ENCODE measurements at places on chromosomes 5 and 9.

DNA sequence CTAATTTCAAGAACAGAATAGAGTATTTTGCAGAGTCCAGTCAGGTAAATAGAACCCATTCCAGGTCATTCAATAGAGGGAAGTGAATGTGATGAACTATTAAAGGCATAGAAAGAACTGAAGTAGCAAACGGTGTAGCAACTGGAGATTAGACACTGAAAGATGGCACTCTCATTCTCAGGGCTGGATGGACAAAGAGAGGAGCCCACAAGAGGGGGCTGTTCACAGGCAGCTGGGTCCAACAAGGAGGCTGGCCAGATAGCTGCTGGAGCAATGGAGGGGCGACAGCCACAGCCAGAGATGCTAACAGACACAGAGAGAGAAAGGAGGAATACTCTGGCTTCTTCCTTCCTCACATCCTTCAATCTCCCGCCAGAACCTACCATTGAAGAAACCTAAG is 93.1 kb upstream of the SMARCA2 start:
- DNase-seq, result no peak

GRCh38 chr9:34558919-34559623 is 30.5 kb downstream of the CNTFR start:
- DNase-seq, result no peak

- DNase-seq, result no peak
These were observed 175.1 kb upstream of the MSX2 start for GRCh38 chr5:174549254-174549653.

DNA sequence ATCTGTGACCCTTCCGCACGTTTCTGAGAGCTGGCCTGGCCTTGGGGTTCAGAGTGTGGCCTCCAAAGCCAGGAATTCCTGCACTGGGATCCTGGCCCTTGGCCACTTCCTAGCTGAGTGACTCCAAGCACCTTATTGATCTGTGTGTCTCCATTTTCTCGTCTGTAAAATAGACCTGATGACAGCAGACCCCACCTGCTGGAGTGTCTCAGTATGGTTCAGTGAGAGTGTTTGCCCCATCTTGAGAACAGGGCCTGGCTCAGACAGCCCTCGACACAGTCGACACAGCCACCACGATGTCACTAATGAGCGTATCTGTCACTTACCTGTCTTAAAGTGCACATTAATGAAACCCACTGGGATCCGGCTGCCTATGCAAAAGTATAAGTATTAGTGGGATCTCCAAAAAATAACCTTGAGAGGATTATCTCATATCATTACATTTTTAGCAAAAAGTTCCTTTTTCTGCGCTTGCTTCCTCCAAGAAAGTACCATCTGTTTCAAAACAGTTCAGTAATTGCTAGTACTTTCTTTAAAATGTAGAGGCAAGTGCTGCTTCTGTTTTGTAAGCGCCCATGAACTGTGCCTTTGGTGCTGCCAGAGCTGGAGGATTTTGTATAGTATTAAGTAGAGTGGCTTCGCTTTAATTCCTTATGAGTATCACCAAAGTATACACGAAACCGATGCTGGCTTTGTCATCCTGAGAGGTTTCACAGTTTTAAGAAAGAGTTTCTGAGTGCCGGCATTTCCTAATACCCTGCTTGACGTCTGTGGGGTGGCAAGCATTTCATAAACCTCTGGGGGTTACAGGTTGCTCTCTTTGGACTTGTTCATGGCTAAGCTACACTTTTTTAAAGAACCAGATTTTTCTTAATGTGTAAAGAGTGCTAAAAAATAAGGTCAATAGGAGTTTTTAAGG is 31.7 kb downstream of the UBE2QL1 start:
- DNase-seq, result no peak

DNA sequence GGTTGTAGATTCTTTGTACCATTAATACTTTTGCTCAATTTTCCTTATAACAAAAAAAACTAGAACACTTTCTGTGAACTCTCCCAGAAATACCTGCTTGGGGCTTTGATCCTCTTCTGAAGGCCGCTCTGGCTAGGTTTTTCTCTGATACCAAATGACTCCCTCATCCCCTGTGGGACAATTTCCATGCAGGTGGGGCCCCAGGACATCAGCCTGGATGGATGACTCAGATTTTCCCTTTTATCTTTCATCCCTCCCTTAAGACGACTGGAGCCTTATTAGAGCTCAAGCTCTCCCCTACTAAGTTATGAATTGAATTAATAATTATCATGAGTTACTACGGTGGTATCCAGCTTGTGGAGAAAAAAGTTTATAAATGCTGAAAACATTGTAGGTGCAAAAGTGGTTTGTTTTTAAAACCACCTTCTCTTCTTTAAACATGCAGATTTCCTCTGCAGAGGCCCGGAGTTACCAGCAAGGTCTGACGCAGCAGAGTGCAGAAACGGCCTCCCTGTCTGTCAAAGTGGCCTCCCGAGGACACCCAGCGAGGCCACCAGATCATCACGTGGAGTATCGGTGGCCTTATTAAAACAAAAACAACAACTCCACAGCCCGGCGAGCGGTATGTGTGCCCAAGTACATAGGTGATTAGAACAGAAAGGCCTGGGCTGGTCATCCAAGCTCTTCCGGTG is 50.8 kb upstream of the IRX4 start:
- DNase-seq, result no peak

- no peak for DNase-seq
These were observed 941 bp downstream of the EXD3 start for GRCh38 chr9:137421838-137422603.

- DNase-seq, result no peak
These were observed 598.2 kb upstream of the KLF4 start for GRCh38 chr9:108087781-108088180.

DNA sequence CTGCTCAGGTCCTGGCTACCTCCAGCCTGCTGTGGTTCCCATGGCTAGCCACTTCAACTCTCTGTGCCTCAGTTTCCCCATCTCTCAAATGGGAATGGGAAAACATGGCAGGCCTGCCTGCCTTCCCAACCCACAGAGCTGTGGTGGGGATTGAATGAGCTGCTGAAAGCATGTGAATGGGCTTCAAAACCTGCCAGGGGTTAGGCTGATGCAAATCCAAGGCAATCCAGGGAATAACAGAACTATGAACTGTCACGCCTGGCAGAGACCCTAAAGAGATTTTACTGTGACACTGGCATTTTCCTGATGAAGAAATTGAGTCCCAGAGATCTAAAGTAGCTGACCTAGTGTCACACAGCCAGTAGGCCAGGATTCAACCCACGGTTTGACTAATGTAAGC is 29.9 kb upstream of the TCF7 start:
- DNase-seq, result no peak

GRCh38 chr5:163106098-163106497 is 331.3 kb upstream of the CCNG1 start:
- no peak for DNase-seq

- DNase-seq, result no peak
These were observed 193.9 kb downstream of the RFK start for GRCh38 chr9:76200315-76200714.

DNA sequence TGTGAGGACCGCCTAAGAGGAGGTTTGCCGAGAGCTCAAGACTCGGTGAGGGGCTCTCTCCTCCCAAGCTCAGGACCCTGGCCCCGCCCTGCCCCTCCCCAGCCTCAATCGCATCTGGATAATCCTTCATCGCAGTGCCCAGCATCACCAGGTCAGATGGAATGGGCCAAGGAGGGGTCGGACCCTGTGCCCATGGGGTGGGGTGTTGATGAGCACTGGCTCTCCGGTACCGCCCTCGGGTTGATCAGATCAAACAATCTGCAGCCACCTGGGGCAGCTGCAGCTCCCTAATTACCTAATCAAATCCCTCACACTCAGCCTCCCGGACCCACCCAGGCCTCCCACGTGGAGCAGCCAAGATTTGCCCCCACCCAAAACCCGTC is 24.4 kb upstream of the TDRD7 start:
- no peak for DNase-seq

DNA sequence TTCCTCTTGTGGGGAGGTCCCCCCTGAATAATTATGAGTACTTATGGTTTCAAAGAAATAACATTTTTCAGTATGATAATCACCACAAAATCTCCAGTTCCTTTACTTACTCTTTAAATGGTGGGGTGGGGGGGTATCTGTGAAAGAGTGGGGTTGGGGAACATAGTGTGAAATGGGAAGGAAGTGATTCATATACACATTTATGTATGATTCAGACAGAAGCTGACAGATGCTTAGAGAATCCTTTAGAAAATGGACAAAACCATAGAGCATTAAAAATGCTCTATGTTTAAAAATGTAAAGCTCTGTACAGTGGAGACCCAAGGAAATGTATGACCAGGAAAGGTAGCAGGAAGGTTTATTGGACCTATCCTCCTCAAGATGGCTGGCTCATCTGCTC is 267.5 kb upstream of the GRIA1 start:
- no peak for DNase-seq

DNA sequence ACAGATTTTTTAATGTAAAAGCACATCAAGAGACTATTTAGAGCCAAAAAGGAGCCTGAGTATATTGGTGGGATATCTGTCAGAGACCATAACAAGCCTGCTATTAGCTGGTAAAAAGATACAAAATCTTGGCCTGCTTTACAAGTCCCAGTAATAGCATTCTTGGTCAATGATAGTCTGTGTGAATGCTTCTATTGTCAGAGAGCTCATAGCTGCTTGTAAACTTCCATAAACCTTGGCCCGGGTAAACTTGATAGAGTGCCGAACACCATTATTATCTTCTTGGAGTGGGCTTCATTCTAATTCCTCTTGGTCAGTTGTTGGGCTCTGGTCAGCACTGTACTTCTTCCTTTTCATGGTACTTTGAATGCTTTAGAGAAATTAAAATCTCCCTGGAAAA is 64.0 kb downstream of the UBAP1 start:
- DNase-seq, result no peak

- no peak for DNase-seq
These were observed 654.3 kb downstream of the ANXA1 start for GRCh38 chr9:73805853-73806458.

GRCh38 chr9:18122171-18122570 is 351.8 kb upstream of the ADAMTSL1 start:
- DNase-seq, result no peak

DNA sequence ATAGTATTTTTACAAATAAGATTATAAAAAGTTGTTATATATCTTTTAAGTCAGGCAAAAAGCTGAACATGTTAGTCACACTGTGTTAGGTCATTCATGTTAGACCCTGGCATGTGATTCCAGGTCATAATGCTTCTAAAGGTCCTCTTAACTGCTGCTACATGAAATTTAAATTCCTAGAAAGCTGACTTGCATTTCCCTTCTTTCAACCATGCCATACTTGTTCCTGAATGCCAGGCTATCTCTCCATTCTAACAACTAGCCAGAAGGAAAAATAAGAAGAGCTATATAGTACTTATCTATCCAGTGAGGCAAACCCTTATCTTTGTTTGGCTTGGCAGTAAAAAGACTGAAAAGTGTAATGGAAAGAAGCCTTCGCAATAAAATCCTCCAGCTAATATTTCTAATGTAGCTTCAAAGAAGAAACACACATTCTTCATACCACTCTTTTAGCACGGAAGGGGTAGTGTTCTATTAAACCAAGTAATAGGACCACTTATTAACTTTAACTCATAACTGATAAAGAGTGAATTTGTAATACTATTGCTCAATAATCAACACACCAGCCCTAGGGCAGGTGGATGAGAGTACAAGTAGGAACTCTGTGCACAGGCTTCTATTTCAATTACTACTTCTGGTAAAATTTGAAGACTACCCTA is 310.2 kb downstream of the PDE4D start:
- DNase-seq, result no peak

DNA sequence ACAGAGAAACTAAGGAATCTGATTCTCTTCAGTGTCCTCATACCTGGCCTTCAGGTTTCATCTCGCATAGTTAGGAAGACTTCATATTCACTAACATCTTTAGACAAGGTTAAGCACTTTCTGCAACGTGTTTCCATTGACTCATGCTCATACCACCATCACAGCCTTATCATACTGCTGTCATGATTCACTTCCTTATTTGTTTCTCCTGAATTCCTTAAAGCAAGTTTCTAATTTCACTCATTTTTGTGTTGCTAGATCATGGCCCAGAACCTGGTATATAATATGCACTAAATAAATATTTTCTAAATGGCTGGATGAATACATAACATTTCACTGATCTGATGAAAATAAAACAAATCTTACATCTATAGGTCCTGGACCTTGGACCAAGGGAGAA is 472.9 kb downstream of the PRELID2 start:
- DNase-seq, result no peak

DNA sequence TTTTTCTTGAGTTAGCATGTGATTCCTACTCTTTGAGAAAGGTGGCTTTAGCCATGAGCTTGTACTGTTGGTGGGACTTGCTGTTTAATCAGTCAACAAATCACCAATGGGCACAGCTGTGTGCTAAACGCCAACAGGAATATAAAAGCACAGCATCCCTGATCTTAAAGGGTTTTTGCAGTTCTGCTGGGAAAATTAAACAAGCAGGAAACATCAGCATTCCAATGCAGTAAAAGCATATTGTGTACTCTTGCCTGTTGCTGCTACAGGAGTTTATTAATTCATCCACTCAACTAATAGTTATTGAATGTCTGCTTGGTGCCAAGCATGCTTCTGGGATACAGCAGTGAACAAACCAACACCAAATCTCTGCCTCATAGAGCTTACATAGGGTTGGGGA is 27.4 kb upstream of the F2RL1 start:
- DNase-seq, result no peak

DNA sequence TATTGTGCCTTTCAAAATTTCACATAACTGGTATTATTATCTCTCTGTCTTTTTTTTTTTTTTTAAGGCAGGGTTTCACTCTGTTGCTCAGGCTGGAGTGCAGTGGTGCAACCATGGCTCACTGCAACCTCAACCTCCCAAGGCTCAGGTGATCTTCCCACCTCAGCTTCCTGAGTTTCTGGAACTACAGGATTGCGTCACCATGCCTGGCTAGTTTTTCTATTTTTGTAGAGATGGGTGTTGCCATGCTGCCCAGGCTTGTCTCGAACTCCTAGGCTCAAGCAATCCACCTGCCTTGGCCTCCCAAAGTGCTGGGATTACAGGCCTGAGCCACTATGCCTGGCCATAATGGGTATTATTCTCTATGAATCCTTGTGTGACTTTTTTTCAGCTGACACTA is 402.3 kb upstream of the SMARCA2 start:
- DNase-seq, result no peak

DNA sequence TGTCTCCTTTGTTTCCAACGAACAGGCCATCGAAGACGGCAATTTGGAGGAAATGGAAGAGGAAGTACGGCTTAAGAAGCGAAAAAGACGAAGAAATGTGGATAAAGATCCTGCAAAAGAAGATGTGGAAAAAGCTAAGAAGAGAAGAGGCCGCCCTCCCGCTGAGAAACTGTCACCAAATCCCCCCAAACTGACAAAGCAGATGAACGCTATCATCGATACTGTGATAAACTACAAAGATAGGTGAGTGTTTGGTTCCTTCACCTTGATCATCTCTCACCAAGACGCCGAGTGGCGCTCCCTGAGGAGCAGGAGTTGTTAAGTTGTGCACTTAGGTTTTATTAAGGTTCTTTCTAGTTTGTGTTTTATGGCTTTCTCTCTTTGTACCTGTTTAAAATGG is 146.5 kb downstream of the SMARCA2 start:
- DNase-seq, result no peak

GRCh38 chr5:180391276-180391675 is 38.1 kb upstream of the GFPT2 start:
- no peak for DNase-seq

GRCh38 chr9:137556069-137556838 is 4.6 kb downstream of the MRPL41 start:
- no peak for DNase-seq

- DNase-seq, result no peak
These were observed 16.7 kb upstream of the ZNF131 start for GRCh38 chr5:43104057-43104456.

- DNase-seq, result no peak
These were observed 7.7 kb upstream of the PBX3 start for GRCh38 chr9:125739436-125739835.

All from stimulated activated CD8-positive, alpha-beta memory T cell treated with anti-CD3 and anti-CD28 coated beads, Interleukin-4, amount 100 ng/mL, for 4 hours (primary cell).